Anterior cingulate cortex (tissue), 58 donors: ENCODE measurements at places on chromosomes 2 and 18.

DNA sequence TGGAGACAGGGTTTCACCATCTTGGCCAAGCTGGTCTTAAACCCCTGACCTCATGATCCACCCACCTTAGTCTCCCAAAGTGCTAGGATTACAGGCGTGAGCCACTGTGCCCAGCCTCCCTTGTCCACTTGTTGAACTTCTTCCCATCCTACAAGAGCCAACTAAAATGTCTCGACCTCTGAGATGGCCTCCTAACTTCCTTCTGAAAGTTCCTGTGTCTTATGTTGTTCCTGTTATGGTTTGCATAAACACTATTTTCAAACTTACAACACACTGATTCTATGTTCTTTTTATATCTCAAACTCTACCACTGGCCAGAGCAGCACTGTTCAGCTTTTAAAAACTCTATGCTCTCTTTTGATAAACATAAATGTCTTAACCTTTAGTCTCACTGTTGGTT lies 63.3 kb upstream of the UGP2 start:
- no peak for DNase-seq

DNA sequence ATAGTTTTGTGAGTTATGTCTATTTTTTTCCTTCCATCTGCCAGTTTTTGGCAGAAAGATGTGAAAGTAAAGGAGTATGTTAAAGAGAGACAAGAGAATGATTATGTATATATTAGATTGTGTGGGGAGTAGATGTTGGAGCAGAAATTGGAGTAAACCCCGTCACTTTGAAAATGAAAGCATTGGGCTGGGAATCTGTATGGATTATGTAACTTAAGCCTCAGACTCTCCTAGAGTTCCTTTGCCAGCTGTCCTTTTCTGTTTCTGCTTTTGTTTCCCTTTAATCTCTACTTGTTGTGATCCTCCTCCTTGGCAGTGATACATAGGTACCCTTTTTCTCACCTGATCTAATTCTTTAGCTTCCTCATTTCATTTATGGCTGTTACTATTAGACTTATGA lies 19.2 kb downstream of the CCDC138 start:
- no peak for DNase-seq

- DNase-seq = no peak
These were observed 2.2 kb downstream of the SPATS2L start for GRCh38 chr2:200308546-200309295.

DNA sequence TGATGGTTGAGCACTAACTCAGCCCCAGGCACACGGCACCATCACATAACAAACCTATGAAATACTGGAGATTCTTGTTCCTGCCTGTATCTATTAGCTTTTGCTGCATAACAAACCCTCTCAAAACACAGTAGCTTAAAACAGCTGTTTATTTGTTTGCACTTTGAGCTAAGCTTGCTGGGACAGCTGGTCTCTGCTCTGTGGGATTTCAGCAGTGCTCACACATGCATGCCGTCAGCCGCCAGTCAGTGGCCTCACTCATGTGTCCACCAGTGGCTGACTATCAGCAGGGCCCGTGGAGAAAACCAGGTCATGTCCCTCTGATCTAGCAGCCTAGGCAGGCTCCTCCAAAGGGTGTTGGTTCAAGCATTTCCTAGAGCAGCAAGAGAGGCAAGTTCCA lies 52.8 kb upstream of the RAB12 start:
- DNase-seq = no peak

DNA sequence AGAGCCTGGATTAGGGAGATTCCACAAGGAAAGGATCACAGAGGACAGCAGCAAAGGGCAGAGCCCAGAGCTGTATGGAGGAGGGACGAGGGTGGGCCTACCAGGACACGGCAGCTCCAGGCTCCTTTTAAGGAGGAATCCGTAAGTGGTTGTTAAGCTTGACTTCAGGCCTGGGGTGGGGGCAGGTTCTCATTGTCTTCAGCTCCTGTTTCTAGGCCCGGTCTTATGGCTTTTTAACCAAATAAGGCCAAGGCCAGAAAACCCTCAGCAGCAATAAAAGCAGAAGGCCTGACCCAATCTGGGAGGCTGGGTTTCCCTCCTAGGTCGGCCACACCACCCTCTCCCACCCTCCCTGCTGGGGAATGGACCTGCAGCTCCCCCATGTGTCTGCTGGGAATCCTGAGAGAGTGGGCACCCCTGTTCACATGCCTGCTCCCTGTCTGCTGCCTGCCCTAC lies 111.2 kb downstream of the PLB1 start:
- no peak for DNase-seq

DNA sequence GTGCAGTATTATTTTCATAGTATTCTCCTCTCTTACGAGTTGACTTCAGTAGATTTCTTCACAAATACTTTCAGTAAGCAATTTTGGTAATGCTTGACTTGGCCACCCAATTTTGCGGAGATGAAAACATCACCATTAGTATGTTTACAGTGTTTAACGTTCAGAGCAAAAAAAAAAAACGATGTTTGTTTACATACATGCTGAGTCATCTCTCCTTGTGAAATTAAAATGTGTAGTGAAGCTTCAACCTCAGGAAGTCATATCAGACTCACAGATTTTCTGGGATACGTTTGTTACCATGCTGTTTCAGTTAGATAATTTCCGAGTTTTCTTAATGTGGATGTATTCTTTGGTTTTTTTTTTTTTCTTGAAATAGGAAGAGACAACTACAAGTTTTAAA lies 100.1 kb downstream of the CTNNA2 start:
- no peak for DNase-seq

GRCh38 chr2:179410552-179411356 lies 146.1 kb upstream of the SESTD1 start:
- peak; percentile 12 for DNase-seq

- no peak for DNase-seq
These were observed 141.2 kb upstream of the CTAGE1 start for GRCh38 chr18:22558945-22559385.

GRCh38 chr18:58117786-58118403 lies 73.9 kb downstream of the NEDD4L start:
- DNase-seq = peak; percentile 18

GRCh38 chr2:9271091-9271490 lies 64.5 kb downstream of the ASAP2 start:
- no peak for DNase-seq

GRCh38 chr2:205764270-205764746 lies 82.0 kb downstream of the NRP2 start:
- no peak for DNase-seq

DNA sequence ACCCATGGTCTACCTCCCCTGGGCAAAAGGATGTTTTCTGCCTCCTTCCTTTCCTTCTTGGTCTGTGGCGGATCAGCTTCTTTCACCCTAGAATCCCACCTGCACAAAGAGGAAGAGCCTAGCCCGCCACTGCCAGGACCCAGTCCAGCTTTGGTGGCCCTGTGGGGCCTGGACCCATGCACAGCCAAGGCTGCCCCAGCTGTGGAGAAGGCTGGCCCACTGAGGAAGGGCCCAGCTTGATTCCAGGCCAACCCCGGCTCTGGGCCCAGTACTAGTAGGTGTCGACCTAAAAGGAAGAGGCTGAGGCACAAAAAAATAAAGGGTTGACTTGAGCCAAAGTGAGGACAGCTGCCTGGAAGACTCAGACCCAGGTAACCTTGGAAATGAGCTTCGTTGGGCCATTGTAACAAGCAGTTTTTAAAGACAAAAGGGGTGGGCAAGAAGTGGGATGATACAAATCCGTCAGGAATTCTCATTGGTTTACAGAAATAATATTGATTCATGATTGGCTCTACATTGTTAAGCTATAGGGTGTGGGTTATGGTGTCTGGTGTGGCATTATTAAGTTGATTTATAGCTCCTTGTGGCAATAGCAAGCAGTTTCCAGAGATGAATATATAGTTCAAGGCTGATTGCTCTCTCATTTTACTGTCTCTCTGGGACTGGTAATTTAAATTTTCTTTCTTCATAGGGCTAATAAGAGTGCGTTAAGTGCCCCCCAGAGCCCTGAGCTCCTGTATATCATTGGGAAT lies 29.8 kb upstream of the MAL start:
- no peak for DNase-seq

GRCh38 chr2:150532879-150533278 lies 45.4 kb upstream of the RND3 start:
- DNase-seq = no peak

DNA sequence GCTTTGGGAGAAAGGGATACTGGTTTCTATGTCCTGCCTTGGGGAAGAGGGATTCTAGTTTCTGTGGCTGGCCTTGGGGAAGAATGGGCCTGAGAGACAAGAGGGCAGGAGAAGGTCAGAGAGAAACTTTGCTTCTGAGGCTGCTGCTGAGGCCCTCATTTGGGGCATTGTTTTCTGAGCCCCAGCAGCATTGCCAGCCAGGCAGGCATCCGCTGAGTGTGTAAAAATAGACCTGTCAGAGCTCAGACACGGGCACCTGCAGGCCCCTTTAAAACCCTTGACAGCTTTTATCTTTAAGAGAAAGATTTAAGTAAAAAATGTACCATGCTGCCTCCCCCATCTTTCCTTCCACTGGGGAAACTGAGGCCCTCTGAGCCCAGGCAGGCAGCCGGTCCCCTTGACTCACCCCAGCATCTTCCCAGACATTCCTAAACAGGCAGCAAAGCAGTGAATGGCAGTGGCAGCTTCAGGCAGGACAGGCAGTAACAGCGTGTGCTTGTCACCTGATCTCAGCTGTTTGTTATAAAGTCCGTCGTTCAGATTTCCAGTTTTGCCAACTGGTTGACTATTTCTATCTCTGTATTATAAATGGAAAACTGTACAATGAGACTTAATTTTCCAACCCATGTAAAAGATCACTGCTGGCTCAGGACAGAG lies 27.6 kb downstream of the MLPH start:
- no peak for DNase-seq

DNA sequence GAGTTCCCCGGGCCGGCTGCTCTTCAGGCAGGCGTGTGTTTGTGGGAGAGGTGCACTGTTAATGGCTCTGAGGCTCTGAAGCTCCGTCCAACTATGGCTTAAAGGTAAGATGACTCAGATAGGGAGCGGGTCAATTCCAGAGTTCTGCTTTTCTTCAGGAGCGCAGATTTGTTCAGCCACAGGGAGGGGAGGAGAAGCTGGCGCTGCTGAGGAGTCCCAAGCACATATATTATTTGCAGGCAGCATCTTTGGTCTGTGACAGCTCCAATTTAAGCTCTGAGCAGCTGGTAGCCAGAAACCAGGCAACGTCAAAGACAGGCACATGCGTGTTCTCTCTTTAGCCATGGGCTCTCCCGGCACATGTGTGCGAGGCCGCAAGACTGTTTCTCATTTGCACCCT lies 229.2 kb downstream of the BCL2 start:
- no peak for DNase-seq

GRCh38 chr2:191302459-191303139 lies 57.4 kb downstream of the MYO1B start:
- DNase-seq = no peak

DNA sequence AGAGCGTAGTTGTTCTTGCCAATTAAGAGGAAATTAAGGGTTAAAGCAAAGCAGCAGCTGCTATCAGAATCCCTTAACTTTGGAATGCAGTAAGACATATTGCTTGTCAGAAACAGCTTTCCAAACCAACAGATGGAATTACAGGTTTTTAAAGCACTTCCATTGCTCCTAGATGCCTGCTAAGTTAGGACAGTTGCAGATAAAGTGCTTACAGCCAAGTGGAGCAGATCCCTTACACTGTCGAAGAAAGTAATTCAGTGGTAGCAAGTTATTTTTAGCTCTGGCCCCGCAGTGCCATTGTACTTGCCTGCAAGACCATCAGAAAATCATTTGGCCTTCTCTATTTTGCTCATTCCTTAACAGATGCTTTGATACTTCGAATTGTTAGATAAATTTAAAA lies 5.4 kb downstream of the PDK1 start:
- DNase-seq = no peak

- DNase-seq = no peak
These were observed 14.1 kb downstream of the NRP2 start for GRCh38 chr2:205696331-205696926.

GRCh38 chr18:23353459-23353858 lies 99.6 kb upstream of the RIOK3 start:
- no peak for DNase-seq

GRCh38 chr2:217657252-217657651 lies 345.5 kb downstream of the TNS1 start:
- DNase-seq = no peak

GRCh38 chr2:133175926-133176325 lies 392.3 kb downstream of the NCKAP5 start:
- no peak for DNase-seq

DNA sequence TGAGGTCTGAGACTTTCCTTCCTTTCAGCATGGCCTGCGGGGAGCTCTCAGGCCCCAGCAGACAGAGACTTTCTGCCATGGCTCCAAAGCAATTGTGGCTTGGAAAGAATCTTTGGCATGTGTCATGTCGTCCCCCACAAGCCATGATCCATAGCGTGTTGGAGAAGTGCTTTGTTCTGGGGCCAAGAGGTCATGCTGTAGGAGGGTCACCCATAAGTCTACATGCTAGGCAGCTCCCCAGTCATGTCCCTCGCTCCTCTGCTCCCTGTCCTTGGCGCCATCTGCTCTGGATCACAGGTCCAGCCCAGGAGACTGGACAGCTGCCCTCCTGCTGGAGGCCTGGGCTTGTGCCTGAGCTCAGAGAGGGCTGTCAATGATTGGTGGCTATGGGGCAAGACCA lies 78.8 kb upstream of the LCLAT1 start:
- DNase-seq = no peak

- no peak for DNase-seq
These were observed 123.7 kb downstream of the PIEZO2 start for GRCh38 chr18:11025671-11026070.

- no peak for DNase-seq
These were observed 64.9 kb downstream of the EMX1 start for GRCh38 chr2:72982219-72982618.
